ENCODE measurements at places on chromosomes 7 and 10.

DNA sequence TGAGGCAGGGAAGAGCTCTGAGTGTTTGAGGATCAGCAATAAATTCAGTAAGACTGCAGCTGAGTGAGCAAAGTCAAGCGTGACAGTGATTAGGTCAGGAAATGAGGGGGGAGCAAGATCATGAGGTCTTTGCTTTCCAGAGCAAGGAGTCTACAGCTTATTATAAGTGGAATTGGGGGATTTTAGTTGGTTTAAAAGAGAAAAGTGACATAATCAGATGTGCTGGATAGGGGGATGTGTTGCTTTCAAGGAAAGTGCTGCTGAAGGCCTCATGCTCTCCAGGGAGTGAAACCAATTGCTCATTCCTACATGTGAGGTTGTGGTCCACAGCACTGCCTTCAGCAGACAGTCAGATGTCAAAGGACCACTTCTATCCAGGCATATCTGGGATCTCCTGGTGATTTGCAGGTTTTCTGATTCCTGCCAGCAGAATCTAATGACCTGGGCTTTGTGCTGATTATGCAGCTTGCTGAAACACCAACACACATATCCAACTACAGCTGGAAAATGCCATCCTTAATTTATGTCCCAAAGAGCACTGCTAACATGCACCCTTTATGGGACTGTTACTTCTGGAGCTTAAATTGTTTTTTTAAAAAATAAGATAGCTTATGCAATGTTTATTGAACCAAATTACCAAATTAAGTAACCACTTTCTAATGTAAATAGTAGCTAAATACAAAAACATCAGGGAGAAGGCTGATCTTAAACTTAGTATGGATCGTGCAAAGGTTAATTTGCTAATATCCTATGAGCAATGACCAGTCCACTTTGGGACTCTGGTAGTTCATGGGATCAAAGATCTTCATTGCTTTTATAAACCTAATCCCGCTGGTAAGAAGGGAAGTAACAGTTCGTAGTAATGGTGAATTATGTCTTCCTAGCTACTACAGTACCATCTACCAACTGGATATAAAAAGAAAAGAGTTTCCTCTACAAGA lies 607.6 kb downstream of the KCNMA1 start:
- DNase-seq, result peak; percentile 15

- peak; percentile 28 for DNase-seq
Measured at GRCh38 chr7:50156163-50156562, 63.1 kb upstream of the ZPBP start.

DNA sequence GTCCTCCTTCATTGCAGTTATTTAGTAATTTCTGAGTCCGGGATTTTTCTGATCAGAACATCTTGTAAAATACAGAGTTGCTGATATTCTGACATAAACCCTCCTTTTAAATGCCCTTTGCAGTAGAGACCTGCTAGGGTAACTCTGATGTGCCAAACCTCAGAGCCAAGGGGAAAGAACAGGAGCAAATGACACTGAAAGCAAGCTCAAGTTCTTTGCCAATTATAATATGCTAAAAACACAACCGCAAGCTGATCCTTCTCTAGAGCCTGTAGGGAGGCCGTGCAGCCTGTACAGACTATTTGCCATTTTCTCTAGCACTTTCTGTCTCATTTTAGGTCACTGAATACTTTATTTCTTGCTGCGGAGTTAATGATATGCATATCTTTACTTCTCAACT lies 240.4 kb downstream of the CAMK1D start:
- DNase-seq, result no peak

GRCh38 chr7:104978460-104978859 lies 35.5 kb upstream of the KMT2E start:
- DNase-seq, result no peak

DNA sequence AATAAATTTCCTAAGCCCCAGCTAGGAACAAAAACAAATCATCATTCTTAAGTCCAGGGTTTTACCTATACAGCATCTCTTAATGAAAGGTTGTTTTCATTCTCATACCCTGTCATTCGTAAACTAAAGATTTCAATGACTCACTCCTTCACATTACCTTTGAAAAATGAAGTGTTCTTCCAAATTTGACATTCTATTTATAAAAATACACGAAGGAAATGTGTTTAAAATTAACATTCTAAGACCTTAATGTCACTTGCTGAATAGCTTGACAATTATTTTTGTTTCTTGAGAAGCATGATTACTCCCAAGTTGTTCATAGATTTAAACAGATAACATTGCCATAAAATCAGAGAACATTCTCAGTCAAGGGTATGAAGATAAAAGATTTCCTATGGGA lies 1188.3 kb upstream of the SORCS1 start:
- no peak for DNase-seq

DNA sequence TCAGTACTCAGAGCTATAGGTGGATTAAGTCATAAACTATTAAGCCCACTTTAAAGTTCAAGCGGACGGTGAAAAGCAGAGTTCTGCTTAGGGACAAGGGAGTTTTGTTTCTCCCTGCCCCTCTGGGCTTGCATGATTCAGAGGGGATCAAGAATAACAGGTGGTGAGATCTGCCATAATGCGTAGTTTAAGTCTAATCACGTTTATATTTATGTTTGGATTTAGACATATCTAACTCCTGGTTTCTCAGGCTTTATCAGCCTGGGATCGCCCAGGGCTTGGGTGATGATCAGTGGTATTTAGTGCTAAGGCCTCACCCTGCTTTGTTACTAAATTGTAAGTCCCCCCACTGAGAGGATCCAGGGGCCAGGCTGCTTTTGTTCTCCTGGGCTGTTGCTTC lies 335.4 kb upstream of the NRP1 start:
- DNase-seq, result no peak

DNA sequence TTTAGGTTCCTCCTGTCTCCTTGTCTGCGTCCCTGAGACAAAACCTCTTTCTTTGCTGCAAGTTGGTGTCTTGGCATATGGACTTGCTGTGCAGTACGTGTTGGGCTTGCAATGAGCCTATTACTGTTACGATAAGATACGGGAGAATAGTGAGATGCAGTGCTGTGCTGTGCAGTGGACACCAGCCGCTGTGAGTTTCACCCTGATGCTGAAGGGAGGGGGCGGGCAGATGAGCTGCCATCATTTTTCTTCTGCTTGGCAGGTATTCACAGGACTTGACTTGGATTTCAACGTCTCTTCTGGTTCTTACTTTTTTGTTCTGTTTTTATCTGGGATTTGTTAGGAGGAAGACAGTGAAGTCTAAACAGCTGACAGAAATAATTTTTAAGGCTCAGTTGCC lies 257.1 kb upstream of the PITRM1 start:
- no peak for DNase-seq

GRCh38 chr7:127907110-127908040 lies 123.9 kb downstream of the LRRC4 start:
- no peak for DNase-seq

DNA sequence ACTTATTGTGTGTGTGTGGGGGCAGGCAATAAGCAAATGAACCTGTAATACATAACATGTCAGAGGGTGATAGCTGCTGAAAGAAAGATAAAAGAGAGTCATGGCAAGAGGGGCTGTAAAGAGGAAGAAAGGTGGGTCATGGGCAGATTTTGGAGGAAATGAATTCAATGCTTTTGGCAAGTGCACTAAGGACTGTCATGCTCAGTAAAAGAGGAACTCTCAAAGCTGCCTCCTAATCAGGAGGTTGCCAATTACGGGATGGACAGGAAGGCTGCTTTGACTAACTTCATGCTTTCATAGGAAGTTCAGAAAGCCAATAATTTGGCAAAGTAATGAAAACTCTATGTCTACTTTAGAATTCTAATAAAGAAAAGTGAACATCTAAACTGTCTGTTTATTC lies 401.2 kb downstream of the SH2D4B start:
- peak; percentile 79 for DNase-seq

- DNase-seq, result no peak
Measured at GRCh38 chr10:109774121-109774440, 149.2 kb downstream of the XPNPEP1 start.

- no peak for DNase-seq
Measured at GRCh38 chr7:68155676-68156075, 1159.0 kb downstream of the TYW1 start.

GRCh38 chr10:75146780-75147179 lies 35.3 kb downstream of the SAMD8 start:
- DNase-seq, result no peak

- DNase-seq, result no peak
Measured at GRCh38 chr7:5586279-5586962, 162.8 kb upstream of the TNRC18 start.

- DNase-seq, result no peak
Measured at GRCh38 chr7:157009170-157009777, 1.2 kb downstream of the MNX1 start.

- DNase-seq, result no peak
Measured at GRCh38 chr10:35928748-35929147, 286.7 kb upstream of the FZD8 start.

DNA sequence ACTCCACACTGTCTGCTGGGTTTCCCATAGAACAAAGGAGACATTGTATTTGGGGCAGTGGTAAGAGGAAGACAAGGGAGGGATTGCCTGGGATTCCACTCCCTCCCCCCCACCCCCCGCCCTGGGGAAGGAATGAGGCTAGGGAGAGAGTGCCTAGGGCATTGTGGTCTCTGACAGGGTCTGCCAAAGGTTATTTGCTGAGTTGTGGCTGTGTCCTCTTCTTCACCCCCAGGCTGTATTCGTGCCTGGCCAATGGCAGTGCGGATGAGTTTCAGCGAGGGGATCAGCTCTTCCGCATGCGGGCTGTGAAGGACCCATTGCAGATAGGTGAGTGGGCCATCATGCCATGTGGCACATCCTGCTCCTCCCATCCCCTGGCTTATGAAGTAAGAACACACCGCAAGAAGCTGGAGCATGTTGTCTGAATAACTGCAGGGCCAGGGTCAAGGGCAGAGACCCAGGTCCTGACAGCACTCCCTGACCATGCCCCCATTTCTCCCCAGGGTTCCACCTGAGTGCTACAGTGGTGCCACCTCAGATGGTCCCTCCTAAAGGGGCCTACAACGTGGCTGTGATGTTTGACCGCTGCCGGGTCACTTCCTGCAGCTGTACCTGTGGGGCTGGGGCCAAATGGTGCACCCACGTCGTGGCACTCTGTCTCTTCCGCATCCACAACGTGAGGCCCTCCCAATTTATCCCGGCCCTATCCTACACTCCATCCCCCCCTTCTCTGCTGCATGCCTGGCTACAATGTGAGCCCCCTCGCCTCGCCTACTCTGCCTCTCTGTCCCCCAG lies 3.7 kb downstream of the ZSWIM8 start:
- DNase-seq, result no peak

- peak; percentile 27 for DNase-seq
Measured at GRCh38 chr7:32164341-32164996, 94.3 kb upstream of the PDE1C start.

GRCh38 chr7:2482725-2483451 lies 6.7 kb upstream of the GRIFIN start:
- no peak for DNase-seq

DNA sequence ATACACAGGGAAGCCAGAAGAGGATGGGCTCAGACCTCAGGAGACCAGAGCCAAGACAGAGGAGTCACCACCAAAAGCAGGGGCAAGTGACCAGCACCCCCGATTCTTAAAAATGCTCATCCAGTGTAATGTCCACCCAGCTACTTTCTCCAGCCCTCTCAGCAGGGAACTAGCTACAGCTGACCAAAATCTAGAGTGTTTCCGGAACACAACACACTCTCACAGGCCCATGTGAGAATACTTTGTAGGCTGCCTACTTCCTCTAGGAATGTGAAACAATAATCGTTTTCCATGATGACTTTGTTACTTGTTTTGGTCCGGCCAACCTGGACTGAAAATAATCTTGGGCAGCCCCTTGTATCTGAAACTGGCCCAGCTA lies 14.5 kb downstream of the PSAP start:
- no peak for DNase-seq

DNA sequence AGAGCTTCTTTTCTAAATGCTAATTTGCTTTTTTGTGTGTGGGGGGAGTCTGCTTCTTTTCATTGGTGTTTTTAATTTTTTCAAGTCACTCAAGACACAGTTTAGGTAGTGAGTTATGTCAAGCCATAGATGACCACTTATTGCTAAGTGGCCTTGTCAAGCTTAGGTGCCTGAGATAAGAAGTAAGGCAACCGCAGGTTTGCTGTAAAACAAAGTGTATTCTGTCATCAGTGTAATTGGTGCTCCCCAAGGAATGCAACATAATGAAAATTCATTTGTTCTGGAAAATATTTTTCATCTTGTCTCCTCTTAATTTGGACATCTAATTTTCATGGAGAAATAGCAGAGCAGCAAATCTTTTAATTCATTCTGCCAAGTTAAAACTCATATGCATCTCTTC lies 249.6 kb downstream of the EXOC4 start:
- no peak for DNase-seq

DNA sequence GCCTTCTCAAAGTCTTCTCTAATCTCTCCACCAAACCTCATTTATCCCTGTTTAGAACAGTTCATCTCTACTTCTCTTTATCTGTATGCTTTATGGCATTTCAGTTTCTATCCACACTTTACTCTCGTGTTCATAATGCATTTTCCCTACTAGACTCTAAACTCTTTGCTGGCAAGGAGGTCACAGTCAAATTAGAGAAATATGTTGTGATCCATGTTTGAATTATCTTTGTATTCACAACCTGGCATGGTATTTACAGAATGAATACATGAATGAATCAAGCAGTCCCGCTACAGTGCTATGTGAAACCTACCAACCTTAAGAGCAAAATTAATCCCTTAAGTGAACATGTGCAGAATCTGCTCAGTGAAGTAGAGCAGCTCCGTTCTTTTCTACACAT lies 12.8 kb upstream of the YAE1 start:
- no peak for DNase-seq

DNA sequence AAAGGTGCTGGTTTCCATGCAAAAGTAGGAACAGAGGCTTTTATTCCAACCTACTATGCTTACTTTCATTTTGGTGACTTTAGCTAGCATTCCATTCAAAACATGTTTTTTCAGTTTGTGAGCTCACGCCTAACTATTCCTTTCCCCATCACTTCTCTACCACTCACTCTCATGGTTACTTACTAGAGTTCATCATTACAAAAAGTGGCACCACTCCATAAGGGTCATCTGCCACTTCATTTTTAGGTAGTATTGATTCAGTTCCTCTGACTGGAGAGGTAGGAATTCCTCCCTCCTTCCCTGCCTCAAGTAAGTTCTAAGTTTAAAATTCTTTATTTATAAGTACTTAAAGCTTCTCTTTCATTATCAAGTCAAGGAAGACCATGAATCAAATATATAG lies 543.1 kb downstream of the HTR7 start:
- DNase-seq, result no peak
